ENCODE measurements at places on chromosomes 4 and X.

GRCh38 chrX:46628460-46629371 lies 55.2 kb downstream of the CHST7 start:
- DNase-seq, result no peak

DNA sequence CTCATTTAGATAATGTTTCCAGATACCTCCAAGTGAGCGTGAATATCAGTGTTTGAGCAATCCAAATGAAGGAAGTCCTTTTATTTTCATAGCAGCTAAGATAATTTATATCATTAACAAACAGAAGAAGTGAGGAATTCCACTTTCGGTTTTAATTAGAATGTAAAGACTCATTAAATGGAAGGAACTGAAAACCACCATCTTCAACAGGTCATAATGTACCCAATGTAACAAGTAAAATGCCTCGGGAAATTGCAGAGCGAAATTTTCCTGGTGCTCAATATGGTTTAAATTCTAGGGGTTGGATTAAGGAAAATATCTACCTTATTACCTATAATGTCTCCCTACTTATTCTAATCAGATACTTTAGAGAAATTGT lies 33.9 kb upstream of the SLC9A7 start:
- no peak for DNase-seq

DNA sequence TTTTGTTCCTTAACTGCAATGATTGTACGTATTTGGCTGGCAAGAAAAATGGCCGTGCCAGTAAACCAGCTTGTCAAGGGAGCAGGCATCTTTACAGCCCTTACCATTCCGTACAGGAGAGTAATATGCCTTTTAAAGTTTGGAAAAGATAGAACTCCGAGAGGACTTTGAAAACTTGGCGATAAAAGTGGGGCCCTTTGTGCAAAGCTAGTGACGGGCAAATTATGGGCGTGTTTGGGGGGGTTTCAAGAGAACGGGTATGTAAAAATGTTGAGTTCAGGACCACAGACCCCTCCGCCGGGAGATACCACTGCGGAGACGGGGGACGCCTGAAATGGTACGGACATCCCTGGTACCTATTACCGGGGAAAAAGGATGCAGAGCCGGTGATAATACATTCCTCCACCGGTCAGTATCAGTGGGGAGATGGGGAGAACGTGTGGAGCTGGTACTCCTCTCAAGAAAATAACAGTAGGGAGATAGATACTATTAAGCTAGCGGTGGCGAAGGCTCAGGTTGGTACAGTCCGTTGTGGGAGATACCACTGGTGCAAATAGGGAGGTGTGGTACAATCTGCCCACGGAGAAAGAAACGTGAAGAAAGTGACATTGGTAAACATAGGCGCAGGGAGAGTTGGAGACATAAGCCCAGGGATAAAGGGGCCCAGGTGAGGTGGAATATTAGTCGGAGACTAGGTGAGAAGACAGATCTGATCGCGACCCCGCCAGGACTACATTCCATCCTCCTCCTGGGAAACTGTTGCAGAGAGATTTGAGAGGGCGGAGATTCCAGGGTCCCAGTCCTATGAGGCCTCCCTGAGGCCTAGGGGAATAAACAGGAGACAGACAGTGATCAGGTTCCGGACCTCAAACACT lies 14.5 kb downstream of the SPACA5 start:
- DNase-seq, result peak; percentile 45

DNA sequence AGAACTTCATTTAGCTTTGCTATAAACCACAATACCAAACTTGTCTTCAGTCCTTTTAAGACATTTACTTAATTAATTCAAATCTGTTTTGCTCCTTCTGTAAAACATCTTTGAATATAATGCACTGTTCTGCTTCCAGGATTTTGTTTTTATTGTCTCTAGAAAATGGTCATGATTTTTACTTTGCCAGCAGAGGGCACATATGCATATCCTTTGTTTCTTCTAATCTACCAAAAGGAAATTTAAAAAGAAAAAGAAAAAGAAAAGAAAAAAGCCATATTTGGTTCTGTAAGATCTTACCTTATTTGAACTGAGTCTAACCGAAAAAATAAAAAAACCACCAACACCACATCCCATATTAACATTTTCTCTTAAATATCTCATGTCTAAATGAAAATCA lies 101.9 kb upstream of the CCSER1 start:
- no peak for DNase-seq

- DNase-seq, result no peak
Measured at GRCh38 chrX:151680805-151681204, 14.5 kb upstream of the PRRG3 start.

DNA sequence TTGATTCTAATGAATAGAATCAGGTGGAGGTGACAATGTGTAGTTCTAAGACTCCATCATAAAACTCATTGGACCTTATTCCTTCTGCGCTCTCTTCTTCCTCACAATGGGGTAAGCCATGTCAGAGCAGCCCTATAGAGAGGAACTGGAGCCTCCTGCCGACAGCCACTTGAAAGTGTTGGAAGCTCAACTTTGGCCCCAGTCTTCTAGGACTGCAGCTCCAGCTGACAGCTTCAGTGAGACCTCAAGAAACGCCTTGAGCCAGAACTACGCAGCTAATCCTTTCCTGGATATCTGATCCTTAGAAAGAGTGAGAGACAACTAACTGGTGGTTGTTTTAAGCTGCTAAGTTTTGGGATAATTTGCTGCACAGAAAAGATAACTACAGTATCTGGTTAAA lies 22.1 kb upstream of the ADH7 start:
- DNase-seq, result no peak

DNA sequence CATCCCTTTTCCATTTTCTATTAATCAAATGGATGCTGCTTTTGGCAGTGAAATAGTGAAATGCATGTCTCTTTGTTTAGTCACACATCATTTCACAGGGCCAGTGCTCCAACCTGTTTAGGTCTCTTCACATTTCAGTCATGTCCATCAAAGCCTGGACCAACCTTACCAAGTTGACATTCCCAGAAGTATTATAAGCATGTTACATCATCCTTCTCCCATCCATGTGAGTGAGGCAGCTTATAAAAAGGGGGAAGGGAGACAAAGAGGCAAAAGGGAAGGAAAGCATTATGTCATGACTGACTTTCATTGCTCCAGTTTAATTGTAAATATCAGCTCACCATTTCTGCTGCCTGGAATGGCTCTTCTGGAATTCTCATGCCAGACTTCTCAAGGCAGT lies 94.4 kb downstream of the NWD2 start:
- DNase-seq, result no peak

DNA sequence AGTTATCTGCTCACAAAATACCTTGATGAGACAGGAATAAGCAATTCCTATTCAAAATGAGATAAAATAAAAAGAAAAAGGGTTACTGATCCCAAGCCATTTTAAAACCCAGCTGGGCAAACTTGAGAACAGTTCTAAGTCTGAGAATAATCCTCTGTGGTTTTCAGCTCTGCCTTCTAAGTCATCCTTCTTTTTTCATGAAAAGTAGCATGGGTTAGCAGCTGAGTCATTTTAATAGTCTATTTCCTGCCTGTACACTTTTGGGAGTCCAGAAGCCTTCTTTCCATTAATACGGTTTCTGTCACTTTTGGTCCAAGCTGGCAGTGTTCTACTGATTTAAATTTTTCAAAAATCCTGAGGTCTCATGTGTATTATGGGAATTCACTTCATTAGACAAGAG lies 374.3 kb downstream of the IQCM start:
- no peak for DNase-seq

- DNase-seq, result no peak
Measured at GRCh38 chr4:148633720-148634119, 191.5 kb upstream of the NR3C2 start.

- no peak for DNase-seq
Measured at GRCh38 chr4:31236639-31237173, 516.5 kb downstream of the PCDH7 start.

GRCh38 chrX:37468124-37468739 lies 103.2 kb upstream of the LANCL3 start:
- DNase-seq, result no peak

DNA sequence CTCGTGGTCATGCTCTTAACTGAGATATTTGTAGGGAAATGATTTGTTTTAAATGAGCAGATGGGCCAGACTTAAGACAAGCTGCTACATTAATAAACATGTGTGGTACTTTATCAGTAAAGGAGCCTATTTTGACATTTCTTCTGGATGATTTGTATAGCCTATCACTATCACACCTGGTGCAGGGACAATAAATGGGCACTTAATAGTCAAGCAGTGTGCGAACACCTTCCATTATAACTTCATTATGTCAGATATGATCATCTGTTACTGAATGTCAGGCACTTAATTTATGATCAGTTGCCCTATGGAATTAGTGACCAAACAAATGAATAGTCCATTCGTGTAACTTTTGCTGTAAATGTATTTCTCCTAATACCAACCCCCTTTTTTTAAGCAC lies 628.8 kb downstream of the ADGRL3 start:
- no peak for DNase-seq

GRCh38 chr4:61223385-61223784 lies 23.3 kb downstream of the ADGRL3 start:
- no peak for DNase-seq

DNA sequence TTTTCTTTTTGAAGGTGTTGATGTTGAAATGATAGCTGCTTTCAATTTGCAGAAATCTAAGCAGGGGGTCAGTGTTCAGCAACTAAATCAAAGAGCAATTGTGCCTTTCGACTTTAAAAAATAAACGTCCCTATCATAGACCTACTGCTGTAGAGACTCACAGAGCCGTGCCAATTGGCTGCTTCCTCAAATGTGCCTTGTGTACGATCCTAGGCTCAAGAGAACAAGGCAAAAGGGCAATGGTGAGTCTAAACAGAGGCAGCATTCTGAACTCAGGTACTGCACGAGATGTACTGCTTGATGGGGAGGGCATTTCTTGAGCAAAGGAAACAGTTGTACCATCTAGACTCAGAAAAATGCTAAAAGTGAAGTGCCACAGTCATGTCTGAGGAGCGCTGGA lies 29.8 kb downstream of the OPHN1 start:
- DNase-seq, result no peak

- DNase-seq, result no peak
Measured at GRCh38 chr4:52873191-52873590, 11.1 kb downstream of the RASL11B start.

GRCh38 chrX:36543499-36543898 lies 464.7 kb upstream of the FAM47C start:
- no peak for DNase-seq

DNA sequence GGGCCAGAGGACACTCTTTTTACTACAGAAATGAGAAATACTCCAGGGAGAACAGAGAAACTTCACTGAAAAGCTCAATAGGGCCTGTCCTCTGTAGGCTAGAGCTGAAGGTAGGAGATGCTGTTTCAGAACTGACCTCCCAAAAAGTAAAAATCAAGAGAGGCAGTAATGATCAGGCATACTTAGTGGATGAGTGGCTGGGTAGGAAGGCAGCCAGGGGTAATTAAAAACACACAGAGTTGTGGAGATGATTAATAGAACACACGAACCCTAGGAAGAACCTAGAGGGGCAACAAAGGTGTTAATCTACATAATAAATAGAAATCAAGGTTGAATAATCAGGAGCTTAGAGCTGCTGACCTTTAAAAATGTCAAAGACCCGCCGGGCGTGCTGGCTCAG lies 582.4 kb upstream of the ADGRL3 start:
- no peak for DNase-seq

DNA sequence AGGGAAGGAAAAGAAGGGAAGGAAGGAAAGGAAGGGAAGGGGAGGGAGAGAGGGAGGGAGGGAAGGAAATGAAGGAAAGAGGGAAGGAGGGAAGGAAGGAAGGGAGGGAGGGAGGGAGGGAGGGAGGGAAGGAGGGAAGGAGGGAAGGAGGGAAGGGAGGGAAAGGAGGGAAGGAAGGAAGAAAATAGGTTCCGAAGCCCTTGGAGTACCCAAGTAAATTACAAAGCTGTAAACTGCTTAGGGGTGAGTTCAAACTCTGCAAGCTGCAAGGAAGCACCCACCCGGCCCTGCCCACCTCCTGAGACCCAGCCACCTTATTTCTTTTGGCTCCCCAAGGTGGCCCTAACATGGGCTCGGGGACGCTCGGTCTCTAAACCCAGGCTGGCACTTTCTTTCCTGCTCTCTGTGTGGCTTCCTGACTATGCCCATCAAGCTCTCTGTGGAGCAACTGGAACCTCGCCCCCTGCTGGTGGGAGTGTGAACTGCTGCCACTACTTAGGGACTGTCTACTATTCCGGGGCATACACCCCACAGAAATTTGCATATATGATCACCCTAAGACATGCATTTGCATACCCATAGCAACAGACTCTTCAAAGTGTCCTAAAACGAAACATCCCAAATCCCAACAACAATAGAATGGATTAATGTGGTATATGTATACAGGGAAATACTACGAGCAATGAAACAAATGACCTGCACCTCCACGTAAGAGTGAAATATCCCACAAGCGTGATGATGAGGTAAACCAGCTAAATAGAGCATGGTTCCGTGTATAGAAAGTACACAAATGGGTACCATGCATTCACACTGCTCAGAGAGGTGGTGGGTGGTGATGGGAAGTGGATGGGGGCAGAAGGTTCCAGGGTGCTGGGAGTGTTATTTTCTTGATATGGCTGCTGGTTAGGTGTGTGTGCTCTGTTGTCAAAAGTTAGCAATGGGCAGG lies 151.7 kb upstream of the TBL1X start:
- peak; percentile 38 for DNase-seq

- no peak for DNase-seq
Measured at GRCh38 chr4:174402470-174403176, 118.9 kb downstream of the CEP44 start.

DNA sequence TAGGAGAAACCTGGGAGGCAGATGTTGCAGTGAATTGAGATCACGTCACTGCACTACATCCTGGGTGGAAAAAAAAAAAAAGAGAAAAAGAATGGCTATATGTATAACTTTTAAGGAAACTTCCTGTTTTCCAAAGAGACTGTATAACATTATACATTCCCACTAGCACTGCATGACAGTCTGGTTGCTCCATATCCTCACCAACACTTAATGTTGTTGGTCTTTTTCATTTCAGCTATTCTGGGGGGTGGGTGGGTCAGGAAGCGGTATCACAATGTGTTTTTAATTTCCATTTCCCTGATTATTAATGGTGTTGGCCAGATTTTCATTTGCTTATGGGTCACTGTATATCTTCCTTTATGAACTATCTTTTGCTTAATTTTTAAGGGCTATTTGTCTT lies 13.4 kb downstream of the LRIT3 start:
- DNase-seq, result no peak

DNA sequence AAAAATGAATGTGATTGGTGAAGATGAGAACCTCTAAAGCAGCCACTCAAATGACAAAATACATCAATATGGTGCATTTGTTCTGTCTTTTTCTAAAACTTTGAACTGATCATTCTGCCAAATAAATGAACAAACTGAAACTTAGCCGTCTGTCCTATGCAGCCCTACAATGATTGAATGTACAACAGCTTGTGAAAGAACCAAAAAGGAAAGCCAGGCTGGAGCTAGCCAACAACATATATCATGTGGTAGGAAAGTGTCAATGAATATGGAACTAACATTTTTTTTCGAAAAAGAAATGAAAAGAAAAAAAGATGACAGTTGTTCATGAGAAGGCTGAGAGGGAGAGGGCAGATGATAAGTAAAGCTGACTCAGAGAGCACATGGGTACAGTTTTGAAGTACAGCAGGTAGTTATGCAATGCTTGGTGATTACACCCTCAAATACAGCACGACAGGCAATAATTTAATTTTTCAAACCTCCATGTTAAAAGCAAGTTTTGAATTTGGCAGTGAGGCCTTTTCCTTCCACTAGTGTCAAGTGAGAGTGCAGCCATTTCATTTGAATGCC lies 21.2 kb upstream of the SLC7A11 start:
- DNase-seq, result no peak

Measured in T-helper 22 cell (primary cell).